GM12864 (cell line): ENCODE measurements at places on chromosomes 6 and 20.

DNA sequence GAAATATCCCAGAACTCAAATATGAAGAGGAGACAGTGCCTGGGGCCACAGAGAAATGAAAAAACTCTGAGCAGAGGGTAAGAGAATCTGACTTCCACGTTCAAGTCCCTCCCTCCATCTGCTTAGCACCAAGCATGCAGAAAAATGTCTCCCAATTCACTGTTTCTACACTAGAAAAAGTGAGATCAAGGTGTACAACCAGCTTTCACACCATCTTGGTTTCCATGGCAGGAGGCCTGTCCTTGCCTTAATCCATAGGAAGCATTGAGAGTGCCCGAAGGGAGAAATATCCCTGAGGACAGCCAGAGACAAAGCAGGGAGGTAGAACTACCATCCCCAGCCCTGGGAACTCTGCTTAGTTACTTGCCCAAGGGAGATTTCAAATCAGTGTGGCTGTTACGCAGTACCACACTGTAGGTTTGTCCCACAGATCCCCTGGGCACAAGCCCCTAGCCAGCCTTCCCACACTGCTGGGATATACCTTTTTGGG is 82.9 kb downstream of the SCML4 start:
- DNase-seq: no peak

DNA sequence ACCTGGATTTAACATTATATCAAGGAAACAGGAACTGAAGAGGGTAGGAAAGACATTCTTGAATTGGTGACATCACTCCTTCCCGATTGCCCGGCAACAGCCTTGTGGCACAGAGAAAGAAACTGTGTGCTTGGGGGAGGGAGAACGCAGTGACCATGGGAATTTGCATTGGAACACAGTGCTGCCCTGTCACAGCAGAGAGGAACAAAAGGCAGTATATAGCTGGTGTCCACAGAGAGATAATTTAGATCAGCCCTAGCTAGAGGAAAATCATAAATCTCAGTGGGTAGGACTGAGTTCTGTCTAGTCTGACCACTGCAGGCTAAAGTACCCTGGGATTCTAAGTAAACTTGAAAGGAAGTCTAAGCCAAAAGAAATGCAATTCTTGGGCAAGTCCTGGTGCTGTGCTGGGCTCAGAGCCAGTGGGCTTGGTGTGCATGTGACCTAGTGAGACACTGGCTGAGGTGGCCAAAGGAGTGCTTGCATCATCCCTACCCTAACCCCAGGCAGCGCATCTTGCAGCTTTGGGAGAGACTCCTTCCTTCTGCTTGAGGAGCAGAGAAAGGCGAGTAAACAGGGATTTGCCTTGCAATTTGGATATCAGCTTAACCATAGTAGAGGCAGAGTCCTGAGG is 697.6 kb downstream of the HACE1 start:
- DNase-seq: no peak

GRCh38 chr6:15308435-15309213 is 62.8 kb downstream of the JARID2 start:
- no peak for DNase-seq

GRCh38 chr20:33727115-33727479 is 4.7 kb upstream of the ZNF341 start:
- no peak for DNase-seq

GRCh38 chr20:47699818-47700217 is 85.5 kb downstream of the SULF2 start:
- DNase-seq: no peak

- no peak for DNase-seq
Observed at GRCh38 chr6:108446629-108447150, 114.0 kb upstream of the FOXO3 start.

DNA sequence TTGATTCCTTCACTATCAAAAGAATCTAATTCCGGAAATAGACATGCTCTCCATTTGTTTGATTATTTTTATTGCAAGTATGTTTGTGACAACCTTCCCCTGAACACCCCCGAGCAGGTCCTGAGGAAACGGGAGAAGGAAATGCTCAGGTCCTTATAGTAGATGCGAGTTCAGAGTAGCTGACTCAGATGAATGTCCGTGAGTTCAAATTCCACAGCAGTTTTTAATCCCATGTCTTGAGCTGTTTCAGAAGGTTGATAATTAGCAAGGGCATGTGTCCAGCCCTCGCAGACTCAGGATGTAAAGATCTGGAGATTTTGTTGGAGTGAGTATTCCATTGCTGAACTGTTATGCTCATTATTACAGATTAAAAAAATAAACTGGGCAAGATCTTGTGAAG is 169.3 kb downstream of the BCAS1 start:
- no peak for DNase-seq

DNA sequence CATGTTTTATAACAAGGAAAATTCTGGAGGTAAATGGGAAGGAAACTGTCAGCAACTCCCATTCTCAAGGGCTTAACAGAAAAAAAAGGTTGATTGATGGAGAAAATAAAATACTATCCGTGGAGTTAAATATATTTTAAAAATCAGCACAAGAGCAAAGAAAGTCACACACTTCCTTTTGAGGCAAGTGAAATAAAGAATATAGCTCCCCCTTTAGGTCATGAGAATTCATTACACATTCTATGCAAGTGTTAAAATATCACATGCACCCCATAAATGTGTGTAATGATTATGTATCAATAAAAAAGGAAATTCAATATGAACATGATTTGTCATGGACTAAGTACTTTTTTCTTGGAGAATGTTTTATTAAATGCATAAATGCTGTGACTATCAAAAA is 349.2 kb downstream of the TPBG start:
- no peak for DNase-seq

DNA sequence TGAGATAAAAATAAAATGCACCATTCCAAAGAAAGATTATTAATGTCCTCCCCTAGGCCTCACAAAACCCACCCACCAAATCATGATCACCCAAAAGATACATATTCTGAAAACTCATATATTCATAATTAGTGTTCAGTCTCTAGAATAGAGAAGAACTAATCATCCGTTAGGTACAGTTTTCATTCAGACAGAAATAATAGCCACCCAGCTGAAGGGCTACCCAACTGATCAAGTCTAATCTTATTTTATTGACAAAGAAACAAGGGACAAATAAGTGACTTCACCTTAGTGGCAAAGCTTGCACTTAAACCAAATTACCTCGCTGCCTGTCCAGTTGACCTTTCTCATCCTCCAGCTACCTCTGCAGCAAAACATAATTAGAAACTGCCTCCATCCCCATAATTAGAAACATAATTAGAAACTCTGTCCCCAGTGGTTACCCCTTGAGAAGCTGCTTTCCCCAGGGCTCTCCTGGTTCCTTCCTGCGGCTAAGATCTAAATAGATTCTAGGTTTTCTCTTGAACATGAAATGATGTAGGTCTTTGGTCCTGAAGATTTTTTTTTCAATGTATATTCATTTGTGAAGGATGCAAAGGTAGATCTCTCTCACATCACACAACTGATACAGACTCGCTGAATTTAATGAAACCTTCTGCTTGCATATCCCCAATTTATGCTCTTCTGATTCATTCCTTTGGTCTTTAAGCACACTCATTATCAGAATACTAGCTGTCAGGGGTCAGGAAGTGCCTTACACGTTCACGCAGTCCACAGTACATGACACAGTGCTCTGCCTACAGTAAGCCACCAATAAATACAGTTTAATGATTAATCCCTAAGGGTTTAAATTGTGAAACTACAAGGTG is 46.3 kb downstream of the HBS1L start:
- DNase-seq: no peak

GRCh38 chr20:13348311-13349234 is 127.5 kb downstream of the ISM1 start:
- DNase-seq: no peak

DNA sequence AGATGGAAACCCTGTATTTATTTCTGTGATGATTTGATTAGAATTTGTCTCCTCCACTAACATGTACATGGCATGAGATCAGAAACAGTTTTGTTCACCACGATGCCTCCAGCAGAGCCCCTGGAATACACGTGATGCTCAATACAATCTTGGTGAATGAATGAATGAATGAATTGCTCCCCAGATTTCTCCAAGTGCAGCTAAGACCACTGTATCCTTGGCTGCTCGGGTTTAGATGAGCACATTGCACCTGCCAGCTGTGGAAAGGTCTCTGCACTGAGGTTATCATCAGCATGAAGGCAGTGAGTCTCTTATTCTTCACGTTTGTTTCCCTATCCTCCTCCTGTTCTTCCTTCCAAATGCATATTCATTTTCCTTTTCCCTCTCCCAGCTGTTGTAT is 17.9 kb downstream of the CASS4 start:
- DNase-seq: no peak
